Endothelial cell of umbilical vein (primary cell): ENCODE measurements at places on chromosomes 2 and 18. TPM values are rescaled to one million over a fixed set of nuclear protein-coding genes. Genes with fewer than 3 reads are reported as not detected.

- H3K4me3 ChIP-seq, result no peak overlapping the region
- H3K36me3 ChIP-seq, result no peaks in the 10 kb centered on the region
- H3K27me3 ChIP-seq, result no peaks in the 10 kb centered on the region
- H3K4me1 ChIP-seq, result no peaks in the 10 kb centered on the region
- H3K27ac ChIP-seq, result no peak overlapping the region
Observed at GRCh38 chr2:220891405-220891804, 680.7 kb downstream of the EPHA4 start.

GRCh38 chr2:31813016-31813415 lies 197.8 kb downstream of the MEMO1 start:
- H3K27me3 ChIP-seq, result no peaks in the 10 kb centered on the region
- H3K4me1 ChIP-seq, result no peaks in the 10 kb centered on the region
- no peak overlapping the region for H3K27ac ChIP-seq
- no peak overlapping the region for H3K4me3 ChIP-seq
- H3K36me3 ChIP-seq, result no peaks in the 10 kb centered on the region

DNA sequence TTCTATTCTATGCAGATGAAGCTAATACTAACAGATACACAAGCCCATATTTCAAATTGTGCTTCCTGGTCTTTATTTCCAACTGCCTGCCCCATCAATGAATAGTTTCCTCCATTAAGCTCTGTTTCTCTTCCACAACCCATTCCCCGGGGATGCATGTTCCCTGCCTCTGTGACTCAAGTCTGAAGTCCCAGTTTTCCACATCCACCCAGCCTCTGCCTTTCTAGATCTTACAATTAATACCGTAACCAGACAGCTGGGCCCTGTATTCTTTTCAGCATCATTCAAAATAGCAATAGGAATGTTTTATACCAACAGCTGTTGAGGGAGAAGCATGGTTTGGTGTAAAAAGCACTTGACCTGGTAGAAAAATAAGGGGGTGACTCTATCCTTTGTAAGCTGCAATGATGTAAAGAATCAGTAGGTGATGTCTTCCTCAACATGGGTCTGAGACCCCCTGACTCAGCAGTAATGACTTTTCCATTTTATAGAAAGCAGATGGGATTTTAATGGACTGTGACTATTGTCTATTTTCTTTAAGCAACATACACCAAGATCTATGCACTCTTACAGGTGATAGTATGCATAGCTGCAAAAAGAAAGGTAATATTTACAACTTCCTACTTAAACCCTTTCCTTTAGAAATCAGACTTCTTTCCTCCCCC lies 46.1 kb upstream of the DAPL1 start:
- H3K4me3 ChIP-seq, result no peak overlapping the region
- no peak overlapping the region for H3K27ac ChIP-seq
- H3K27me3 ChIP-seq, result peaks cover 25% of the 10 kb centered on the region
- no peak for DNase-seq

DNA sequence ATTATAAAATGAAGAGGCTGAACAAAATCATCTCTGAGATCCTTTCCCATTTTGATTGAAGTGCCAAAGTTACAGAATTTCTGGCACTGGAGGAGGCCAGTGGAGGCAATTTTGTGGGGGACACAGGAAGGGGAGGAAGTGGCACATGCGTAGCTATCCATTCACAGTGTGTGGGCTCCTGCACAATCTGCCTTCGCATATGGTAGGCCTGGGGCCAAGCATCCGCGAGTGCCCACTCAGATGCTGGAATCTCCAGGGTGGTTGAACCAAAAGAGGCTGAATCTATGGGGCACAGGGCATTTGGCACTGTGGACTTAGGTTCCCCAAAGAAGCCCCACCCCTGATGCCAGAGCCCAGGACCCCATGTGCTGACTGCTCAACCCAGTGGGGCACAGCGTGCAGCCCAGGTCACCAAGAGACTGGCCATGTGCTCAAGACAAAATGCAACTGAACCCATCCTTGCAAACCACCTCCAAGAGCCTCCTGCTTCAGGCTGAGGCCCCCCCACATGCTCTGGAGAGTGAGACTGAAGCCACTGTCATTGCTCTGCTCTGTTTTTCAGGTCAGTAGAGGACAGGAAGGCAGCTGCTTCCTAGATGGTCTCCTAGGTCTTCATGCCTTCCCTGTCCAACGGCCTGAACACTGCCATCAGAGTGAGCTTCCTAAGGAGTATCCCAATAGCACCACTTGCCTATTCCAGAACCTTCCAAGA lies 28.5 kb downstream of the ST8SIA5 start:
- no peaks in the 10 kb centered on the region for H3K4me1 ChIP-seq
- H3K4me3 ChIP-seq, result no peak overlapping the region
- H3K36me3 ChIP-seq, result no peaks in the 10 kb centered on the region
- DNase-seq, result no peak

- no peaks in the 10 kb centered on the region for H3K27me3 ChIP-seq
- no peak for DNase-seq
- H3K36me3 ChIP-seq, result no peaks in the 10 kb centered on the region
- H3K4me3 ChIP-seq, result no peak overlapping the region
- no peaks in the 10 kb centered on the region for H3K4me1 ChIP-seq
Observed at GRCh38 chr18:74878267-74878666, 280.6 kb downstream of the ZNF407 start.

The SLC4A5 gene
- 0.12 and 0.21 TPM in 2 replicates for polyA plus RNA-seq

The FAM237A gene
- polyA plus RNA-seq, result not detected in 2 replicates

The LRP1B gene
- polyA plus RNA-seq, result 0.02 and 0.03 TPM in 2 replicates
